ENCODE measurements at places on chromosomes 1 and 21. TPM values are rescaled to one million over a fixed set of nuclear protein-coding genes. Genes with fewer than 3 reads are reported as not detected.

DNA sequence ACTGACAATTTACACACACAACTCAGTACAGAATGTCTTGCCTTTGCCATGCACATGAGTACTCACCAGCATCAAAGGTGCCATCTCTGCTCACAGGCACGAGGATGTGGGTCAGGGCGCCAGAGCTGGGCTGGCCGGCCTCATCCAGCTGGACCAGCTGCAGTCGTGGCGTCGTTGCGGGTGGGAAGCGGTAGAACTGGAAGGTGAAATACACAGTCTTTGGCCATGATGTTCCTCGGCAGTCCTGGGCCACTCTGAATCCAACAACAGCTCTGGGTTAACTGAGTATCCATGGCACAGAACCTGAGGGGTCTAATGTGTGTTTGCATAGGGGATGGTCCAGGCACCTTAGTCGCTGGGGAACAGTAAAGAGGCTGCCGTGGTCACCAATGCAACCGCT lies 87.7 kb downstream of the NPHP4 start:
- no peaks in the 10 kb centered on the region for H3K36me3 ChIP-seq
- peak; percentile 28 for DNase-seq
- no peak overlapping the region for H3K27ac ChIP-seq
- H3K4me1 ChIP-seq: no peaks in the 10 kb centered on the region

The DDOST gene
- total RNA-seq: 123 TPM

DNA sequence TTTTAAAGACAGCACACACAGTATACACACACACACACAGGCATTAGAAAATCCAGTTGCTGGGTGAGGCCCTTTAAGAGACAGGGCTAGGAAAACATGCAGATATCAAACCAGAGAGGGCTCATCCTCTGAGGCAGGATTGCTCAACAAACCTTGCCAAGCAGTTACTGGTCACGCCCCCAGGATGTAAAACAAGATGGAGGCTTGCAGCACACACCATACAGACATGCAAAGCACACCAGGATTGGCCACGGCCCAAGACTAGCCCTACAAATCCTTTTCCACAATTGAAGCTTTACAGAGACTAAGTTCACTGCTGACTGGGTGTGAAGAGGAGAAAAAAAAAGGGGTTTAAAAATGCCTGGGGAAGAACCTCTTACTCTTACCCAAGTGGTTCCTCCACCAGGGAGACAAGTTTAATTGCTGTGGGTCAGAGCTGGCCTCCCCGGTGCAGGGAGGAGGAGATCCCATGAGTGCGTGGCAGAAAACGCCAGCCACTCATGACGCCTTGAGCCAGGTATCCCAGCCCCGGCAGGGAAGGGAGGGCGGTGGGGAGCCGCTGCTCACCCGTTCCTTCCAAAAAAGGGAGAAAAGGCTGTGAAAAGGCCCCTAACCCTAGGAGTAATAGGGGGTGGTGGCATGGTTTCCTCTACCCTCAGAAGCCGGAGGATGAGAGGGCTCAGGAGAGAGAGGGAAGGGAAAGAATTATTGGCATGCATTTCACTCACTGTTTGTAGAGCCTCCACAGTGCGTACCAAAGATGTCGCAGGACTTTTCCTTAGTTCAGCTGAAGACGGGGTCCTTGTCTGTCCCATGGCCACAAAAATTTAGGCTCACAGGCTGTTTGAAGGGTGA lies 594.6 kb upstream of the ZP4 start:
- no peak overlapping the region for H3K27ac ChIP-seq
- no peaks in the 10 kb centered on the region for H3K27me3 ChIP-seq
- no peak overlapping the region for H3K4me3 ChIP-seq
- DNase-seq: no peak
- H3K36me3 ChIP-seq: no peaks in the 10 kb centered on the region

DNA sequence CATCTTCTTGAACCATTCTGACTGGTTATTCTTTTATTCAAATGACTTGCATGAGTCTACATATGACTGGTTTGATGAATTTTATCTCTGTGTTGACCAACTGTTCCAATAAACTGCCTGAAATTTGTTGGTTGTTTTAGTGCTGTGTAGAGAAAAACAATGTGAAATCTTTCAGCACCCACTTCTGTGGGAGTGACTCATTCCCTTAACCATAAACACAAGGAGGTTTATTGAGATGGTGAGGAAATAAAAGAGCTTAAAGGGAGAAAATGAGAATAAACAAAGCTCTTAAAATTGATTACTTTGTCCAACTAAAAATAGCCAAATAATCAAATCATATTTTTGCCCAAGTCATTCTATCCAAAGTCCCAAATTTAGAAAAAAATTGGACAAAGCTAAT lies 341.1 kb downstream of the TGFB2 start:
- H3K27me3 ChIP-seq: no peaks in the 10 kb centered on the region
- H3K36me3 ChIP-seq: no peaks in the 10 kb centered on the region
- H3K4me3 ChIP-seq: no peak overlapping the region
- no peak for DNase-seq
- H3K27ac ChIP-seq: no peak overlapping the region

DNA sequence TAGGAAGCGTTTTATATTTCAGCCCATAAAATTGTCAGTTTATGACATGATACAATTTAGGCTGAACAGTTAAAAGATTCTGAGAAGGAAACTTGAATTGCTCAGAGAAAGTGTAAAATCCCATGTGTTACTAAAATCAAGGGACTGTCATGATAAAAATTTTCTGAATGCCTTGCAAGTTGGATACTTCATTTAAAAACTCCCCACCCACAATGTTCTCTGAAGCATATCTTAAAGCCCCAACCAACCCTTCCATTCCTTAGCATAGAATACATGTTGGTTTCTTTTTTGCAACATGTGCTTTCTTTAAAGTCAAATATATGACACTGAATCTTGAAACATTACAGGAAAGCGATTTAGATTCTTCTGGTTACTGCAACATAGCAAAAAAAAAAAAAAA lies 97.4 kb downstream of the MRPL39 start:
- no peaks in the 10 kb centered on the region for H3K4me1 ChIP-seq
- H3K4me3 ChIP-seq: no peak overlapping the region
- no peaks in the 10 kb centered on the region for H3K36me3 ChIP-seq
- no peak overlapping the region for H3K27ac ChIP-seq
- H3K27me3 ChIP-seq: no peaks in the 10 kb centered on the region

The LEPR gene
- total RNA-seq: 11.6 TPM

DNA sequence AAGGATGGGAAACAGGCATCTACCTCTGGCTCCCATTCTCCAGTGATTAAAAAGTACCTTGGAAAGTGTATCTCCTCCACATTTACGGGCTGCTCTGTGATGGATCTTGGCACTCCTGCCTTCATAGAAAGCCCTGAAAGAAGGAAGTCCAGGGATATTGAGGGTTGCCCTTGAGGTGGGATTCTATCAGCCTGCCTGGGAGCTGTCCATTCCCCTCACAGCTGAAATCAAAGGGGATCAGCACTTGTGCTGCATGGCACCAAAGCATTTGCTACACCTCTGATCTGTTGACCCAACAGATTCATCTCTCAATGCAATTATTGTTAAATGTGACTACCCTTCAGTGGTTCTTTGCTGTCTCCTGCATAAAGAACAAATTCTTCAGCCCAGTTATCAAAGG lies 442.0 kb upstream of the RUNX1 start:
- no peak overlapping the region for H3K4me3 ChIP-seq
- H3K4me1 ChIP-seq: no peaks in the 10 kb centered on the region
- no peaks in the 10 kb centered on the region for H3K36me3 ChIP-seq
- no peak overlapping the region for H3K27ac ChIP-seq
- DNase-seq: no peak
- H3K27me3 ChIP-seq: no peaks in the 10 kb centered on the region

The WDR4 gene
- 34.3 TPM for total RNA-seq

DNA sequence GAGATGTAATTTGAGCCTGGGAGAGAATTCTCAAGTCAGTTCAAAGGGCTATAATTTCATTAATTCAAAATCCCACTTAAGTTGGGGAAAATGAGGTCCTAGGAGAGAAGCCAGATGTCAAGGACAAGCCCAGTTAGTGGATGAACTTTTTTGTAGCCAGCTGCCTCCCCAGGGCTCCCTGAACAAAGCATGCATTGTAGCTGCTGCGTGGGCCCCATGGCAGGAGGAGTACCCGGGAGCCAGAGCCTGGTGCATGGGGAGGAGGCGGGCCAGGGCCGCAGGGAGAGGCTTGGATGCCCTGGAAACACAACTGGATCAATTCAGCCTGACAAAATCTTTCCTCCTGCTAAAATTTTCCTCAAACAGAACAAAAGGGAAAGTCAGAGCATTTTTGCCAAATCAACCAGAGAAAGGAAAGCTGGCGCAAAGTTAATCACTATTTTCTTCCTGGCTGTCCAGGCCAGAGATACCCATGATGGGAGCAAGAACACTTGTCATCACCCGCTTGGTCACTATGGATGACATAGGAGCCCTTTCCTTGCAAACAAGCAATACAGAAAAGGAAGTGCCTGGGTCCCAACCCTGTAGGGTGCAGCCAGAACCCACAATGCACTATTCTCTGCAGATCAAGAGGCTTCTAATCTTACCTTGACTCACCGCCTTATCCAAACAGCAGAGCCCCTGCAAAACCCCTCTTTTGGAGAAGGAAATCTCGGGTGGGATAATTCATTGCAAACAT lies 248.1 kb upstream of the RAB4A start:
- H3K27ac ChIP-seq: no peak overlapping the region
- no peak for DNase-seq
- H3K4me3 ChIP-seq: no peak overlapping the region

The KRTAP11-1 gene
- total RNA-seq: not detected

The RXFP4 gene
- not detected for total RNA-seq

DNA sequence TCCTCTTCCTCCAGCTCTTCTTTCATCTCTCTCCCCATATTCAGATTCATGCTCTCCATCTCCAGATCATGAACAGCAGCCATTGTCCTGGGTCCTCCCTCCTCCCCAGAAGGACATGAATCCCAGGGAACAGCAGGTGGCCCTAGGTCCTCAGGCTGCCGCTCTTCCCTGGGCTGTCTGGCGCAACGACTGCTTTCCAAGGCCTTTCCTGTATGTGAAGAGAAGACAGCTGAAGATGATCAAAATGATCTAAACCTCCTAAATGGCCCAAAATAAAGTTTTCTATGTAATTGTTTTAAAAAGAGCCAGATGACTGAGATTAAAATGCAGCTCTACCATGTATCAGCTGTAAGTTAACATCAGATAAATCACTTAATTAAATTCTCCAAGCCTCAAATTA lies 22.5 kb downstream of the RHBDL2 start:
- no peak overlapping the region for H3K27ac ChIP-seq

DNA sequence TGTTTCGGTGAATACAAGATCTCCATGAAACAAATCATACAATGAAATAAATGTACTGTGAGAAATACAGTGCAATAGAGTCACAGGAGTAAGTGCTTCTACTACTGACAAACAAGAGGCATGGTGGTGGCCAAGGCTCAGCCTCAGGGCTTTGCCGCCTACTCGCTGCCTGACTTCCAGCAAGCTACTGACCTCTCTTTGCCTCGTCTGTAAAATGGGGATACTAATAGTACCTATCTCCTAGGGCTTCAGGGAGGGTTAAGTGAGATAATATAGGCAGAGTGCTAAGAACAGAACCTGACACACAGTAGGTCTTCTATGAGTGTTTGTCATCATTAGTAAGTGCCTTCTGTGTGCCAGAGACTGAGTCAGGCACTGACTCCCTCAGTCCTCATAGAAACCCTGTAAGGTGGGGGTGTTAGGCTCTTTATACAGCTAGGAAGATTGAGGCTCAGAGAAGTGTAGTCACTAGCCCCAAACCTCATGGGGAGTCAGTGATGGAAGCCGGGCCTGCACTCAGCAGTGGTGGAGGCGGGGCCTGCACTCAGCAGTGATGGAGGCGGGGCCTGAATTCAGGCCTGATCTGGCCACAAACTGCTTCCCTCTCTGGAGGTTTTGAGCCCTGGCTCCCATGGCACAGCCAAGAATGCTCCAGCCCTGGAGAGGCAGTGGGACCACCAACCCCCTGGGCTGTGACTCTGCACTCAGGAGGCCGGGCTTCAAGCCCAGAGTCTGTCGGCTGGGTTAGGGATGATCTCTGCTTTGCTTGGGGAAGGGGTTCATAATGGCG lies 6.8 kb downstream of the BSND start:
- no peak overlapping the region for H3K4me3 ChIP-seq
- no peaks in the 10 kb centered on the region for H3K36me3 ChIP-seq
- DNase-seq: no peak
- no peak overlapping the region for H3K27ac ChIP-seq
- no peaks in the 10 kb centered on the region for H3K4me1 ChIP-seq

The FAM131C gene
- total RNA-seq: not detected

The TMEM240 gene
- total RNA-seq: not detected

The KCNK1 gene
- total RNA-seq: 17.2 TPM

DNA sequence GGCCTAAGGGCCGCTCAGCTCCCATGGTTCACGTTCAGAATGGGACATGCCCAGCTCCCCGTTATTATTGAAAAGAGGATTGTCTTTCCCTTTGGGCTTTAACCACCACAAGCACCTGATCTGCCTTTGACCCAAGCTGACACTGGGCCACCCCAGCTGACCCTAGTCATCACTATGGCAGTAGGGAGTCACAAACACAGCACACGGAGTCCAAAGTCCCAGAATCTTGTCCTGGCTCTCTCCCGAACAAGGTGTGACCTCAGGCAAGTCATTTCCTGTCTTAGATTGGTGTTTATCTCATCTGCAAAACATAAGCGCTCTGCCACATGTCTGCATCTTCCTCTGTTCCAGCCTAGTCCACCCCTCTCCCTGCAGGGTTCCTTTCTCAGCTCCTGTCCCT lies 31.5 kb downstream of the IGFN1 start:
- no peaks in the 10 kb centered on the region for H3K4me1 ChIP-seq
- H3K27me3 ChIP-seq: no peaks in the 10 kb centered on the region
- DNase-seq: peak; percentile 78
- H3K36me3 ChIP-seq: no peaks in the 10 kb centered on the region
- H3K4me3 ChIP-seq: no peak overlapping the region
- H3K27ac ChIP-seq: no peak overlapping the region

DNA sequence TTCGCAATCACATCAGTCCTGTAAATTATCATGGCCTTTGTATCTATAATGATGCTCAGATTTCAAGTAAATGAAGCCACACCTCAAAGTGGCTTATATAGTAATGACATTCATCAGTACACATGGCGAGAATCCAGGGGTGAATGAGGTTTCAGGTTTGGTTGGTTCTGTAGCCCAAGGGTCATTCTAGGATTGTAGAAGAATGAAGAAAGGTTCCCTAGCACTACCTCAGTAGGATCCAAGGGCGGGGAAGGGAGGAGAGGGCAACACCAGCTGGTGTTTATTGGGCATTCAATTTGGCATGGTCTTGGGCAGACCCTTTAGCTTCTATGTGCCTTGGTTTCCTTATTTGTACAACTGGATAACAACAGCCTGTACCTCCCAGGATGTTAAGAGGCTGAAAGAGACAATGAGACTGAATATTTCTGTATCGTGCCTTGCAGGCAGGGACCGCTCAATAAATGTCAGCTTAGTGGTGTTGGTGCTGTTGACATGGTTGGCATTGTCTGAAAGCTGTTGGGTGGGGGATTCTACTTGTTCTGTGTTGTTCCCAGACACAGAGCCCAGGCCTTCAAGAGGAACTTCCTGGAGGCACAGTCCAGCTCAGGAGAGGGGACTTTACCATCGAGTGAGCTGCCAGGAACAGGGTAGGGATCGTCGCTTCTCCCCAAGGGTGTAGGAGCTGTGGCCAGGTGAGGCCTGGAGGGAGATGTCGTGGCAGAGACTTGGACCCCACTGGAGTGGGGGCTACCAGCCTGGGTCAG lies 388.2 kb downstream of the PTPRU start:
- H3K4me1 ChIP-seq: no peaks in the 10 kb centered on the region
- no peak overlapping the region for H3K4me3 ChIP-seq
- no peak overlapping the region for H3K27ac ChIP-seq
- no peaks in the 10 kb centered on the region for H3K36me3 ChIP-seq
- no peak for DNase-seq
